ENCODE measurements at places on chromosomes 13 and 19.

DNA sequence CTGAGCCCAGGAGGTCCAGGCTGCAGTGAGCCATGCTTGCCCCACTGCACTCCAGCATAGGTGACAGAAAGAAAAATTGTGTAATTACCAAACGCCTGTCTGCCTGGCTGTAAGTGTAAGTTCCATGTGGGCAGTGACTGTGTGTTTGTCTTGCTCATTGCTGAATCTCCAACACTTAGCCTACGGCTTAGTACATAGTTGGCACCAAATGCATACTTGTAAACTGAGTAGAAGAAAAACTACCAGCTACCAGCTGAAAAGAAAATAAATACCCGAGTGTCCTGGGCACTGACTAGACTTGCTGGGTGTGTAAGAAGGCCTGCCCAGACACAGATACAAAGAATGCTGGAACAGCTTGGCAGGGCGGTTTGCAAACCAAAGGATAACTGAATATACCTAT is 2.7 kb upstream of the CEBPG start:
- DNase-seq = no peak

DNA sequence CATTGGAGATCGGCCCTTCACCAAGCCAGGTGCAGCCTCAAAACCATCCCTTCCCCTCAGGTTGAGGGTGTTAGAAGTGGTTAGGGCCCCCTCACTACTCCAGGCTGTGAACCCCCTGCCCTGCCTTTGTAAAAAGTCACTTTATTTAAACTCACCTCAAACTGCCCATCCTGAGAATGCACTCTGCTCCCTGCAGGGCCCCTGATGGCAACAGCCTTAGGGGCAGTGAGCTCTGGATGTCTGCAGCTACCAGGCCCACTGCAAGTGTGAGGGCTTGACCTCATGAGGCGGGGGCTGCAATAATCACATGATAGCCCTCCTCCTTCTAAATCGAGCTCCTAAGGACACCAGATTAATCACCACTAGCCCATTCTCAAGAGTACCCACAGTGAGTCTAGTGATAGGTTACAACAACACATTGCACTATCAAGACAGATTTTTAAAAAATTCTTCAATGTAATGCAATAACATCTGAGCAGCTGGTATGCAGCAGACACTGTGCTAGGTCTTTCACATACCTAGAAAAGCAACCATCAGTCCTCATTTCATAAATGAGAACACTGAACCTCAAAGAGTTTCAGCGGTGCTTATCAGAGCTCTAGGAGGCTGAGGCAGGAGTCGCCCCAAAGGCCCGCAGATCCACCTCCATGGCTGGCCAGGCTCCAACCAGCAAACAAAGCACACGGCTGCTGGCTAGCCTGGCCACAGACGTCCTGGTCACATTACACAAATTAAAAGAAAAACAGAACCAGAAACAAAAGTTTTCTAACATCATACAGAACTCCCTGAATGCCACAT is 26.0 kb downstream of the SLC7A1 start:
- DNase-seq = no peak

- DNase-seq = no peak
Measured at GRCh38 chr13:51636349-51636890, 52.2 kb downstream of the WDFY2 start.

DNA sequence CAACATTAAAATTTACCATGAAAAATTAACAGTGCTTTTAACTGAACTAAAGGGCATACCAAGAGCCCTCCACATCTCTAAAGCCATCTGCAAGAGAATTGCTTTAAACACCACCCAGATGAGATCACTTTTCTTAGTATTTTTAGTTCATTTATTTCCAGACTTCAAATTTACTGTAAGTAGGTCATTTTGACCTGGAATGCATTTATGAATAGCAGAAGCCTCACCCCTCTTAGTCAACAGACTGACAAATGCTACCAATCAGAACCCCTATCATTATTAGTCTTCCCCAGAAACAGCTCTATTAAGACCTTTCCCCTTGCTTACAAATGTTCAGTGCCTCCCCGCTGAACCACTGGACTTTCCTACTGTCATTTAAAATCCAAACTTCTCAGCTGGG is 27.3 kb downstream of the RUBCNL start:
- DNase-seq = no peak

DNA sequence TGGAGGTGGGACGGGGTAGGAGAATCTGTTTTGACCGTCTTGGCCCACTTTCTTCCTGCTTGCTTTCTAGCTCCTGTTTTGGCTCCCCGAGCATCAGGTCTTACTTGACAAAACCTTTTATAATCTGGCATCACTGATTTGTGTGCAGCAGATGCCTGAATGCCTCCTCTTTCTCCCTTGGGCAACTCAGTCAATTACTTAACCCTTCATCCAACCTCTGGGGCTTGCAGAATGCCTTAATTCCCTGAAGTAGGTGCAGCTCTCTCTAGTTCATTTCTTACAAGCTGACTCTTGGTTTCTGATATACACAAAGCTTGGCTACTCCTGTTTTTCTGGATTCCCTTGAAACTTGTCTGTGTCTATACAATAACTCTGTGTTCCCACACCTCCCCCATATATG is 5.7 kb upstream of the NUP58 start:
- DNase-seq = no peak

DNA sequence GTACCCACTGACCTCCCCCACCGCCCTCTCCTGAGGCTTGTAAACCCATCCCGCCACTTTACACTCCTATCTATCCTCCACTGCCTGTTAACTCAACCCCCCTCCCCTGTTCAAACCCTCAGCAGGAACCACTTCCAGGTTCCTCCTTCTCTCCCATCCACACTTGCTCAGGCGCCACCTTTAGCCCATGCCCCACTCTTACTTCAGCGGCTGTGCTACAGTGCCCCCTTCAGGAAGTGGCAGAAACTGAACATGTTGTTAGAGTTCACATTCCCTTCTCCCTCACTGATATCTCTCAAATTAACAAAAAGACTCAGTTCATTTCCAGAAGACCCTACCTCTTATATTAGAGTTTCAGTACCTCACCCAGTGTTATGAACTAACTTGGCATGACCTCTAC is 49.4 kb downstream of the ZNF91 start:
- DNase-seq = no peak

GRCh38 chr19:1061987-1062386 is 5.0 kb upstream of the ARHGAP45 start:
- DNase-seq = no peak

- no peak for DNase-seq
Measured at GRCh38 chr19:38211151-38211591, 12.9 kb downstream of the DPF1 start.

DNA sequence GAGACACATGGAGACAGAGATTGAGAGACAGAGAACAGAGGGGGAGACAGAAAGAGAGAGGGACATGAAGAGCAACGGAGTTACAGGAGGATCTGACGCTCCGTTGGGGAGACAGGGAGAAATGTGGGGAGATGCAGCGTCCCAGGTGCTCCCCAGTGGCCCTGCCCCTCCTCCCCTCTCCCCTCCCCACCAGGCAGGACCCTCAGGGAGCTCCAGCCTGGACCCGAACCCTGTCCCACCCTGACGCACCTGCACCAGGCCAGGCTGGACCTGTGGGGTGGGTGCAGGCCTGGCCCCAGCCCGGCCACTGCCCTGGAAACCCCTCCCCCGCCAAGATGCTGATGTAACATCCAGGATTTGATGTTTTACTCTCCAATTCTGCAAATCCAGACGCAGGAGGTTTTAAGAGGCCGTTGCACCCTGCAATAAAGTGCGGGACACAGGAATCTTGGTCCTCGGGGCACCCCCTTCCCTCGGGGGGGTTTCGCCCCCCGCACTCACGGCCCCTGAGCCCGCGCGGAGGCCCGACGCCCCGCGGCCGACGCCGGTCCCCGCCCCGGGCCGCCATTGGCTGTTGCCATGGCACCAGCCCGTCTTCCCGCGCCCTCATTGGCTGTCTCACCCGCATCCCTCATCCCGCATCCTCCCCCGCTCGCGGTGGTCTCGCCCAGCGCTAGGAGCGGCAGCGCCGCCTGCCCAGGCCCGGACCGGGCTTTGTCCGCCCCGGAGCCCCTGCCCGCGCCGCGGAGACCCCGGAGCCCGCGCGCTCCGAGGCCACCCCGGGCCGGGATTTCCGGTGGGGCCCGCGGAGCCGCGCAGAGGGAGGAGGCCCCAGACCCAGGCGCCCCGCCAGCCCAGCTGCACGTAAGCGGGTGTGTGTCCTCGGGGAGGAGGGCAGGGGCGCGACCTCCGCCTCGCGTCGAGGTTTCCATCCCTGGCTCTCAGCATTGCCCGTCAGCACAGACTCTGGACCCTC is at the start of gene APC2:
Gene APC2 (plus strand): TSS at position 655 of the 976 bp plus-strand sequence. CDS start 2,881 bp downstream, outside the sequence.
- no peak for DNase-seq

- DNase-seq = no peak
Measured at GRCh38 chr13:45717349-45717748, 15.2 kb downstream of the CBY2 start.

GRCh38 chr19:34733746-34734536 is at the start of gene ZNF181:
TSS of gene ZNF181 (plus strand) at chr19:34734243. CDS start at chr19:34735038, 795 bp downstream.
- DNase-seq = peak; percentile 65

- DNase-seq = no peak
Measured at GRCh38 chr19:40682431-40682964, 8.0 kb downstream of the NUMBL start.

DNA sequence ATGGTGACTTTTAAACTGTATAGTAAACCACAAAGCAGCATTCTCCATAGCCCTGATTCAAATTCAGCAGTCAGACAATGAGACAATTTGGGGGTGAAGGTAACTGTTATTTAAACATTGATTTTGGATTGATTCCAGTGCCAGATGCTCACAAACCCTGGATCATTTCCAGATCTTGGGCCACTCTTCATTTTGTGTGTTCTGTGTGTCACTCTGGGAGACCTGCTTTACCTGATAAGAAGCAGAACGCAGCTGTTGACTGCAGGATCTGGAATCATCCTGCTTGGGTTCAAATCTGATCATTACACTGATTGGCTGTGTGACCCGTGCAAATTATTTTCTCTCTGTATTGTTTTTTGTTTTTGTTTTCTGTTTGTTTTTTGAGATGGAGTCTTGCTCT is 4.0 kb upstream of the PCDH8 start:
- no peak for DNase-seq

DNA sequence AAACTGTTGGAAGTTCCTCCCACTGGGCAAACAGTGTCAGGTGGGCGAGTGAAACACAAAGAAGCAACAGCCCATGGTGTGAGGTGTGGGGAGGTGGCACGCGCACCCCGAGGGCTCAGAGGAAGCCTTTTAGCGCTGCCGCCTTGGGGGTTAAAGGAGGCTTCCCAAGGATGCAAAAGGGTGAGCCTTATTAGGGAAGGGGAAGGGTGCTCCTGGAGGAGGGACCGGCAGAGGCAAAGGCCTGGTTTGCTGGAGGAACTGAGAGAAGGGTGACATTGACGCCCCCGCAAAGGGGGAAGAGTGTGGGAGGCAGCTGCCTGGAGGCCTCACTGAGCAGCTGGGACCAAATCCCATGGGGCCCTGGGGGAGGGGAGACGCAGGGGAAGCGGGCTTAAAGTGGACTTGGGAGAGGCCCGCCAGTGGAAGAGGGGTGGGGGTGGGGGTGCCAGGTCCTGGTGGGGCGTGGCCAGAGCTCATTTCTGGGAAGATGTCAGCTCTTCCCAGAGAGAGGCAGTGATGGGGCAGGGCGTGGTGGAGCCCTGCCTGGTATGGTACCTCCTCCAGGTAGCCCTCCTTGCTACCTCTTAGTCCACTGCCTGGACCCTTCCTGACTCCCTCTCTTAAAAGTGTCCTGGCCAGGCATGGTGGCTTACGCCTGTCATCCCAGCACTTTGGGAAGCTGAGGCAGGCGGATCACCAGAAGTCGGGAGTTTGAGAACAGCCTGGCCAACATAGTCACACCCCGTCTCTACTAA is 12.0 kb upstream of the FCHO1 start:
- no peak for DNase-seq

DNA sequence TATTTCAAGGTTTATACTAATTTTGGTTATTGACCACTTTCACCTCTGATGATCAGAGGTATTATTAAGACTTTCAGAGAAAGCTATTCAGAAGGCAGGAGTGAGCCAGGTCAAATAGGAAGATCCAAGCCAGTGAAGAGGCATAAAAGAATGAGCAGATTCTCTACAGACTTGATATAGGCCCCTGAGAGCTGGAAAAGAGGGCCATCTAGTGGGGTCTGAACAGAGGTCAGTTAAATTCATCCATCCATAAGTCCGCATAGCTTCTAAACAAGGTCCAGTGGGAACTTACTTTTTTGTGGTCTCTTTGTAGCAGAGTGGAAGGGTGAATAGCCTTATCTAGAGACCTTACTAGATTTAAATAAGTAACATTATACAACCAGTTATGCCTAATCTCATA is 126.6 kb upstream of the UFM1 start:
- DNase-seq = no peak

DNA sequence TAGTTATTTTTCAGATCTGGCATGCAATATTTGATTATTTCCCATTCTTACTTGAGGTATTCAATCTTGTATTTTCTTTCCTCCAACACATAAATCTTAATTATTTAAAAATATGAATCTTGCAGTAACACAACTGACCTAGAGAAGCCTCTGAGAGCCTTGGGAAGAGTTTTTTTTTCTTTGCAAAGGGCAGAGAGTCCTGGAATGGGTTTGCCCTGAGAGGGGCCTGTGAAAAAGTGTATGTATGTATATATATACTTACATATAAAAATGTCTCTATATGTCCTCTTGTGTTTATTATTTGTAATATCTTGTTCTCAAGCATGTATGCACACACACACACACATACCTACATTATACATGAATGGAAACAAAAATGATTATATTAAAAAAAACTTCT is 801.2 kb upstream of the SLITRK1 start:
- DNase-seq = no peak

GRCh38 chr13:87754097-87754496 is 82.9 kb downstream of the SLITRK5 start:
- no peak for DNase-seq

DNA sequence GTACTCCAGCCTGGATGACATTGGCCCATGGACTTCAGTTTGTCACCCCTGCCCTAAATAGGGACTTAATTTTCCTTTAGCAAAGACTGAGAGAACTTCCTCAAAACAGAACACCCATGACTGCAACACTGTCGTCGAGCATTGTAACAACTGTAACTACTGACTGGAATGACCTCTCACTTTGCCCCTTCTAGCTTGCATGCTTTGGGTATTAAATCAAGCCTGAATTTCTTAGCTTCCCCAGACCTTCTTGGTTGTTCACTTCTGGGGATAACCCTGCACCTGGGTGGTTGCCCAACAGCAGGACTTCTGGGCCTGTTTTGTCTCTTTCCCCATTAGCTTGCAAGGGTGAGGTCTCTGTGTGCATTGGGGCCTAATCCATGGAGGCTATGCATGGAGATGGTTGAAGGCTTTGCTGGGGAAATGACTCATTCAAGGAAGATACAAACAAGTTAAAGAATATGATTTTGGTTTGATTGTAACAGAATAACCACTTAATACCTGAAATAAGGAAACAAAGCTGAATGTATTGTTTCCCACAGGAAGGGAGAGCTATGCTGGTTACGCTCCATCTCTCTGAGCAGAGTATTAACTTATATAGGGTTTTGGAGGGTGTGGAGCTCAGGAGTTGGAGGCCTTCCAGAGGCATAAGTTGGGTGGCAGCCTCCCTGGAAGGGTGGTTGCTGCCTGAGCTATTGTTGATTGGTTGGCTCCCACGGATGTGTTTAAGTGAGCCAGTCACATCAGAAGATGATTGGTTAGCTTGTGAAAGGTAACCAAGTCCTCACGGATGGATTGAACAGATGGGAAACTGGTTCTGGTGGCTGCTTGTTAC is 34.7 kb upstream of the UBAC2 start:
- no peak for DNase-seq

GRCh38 chr19:642767-643727 is 3.4 kb downstream of the FGF22 start:
- DNase-seq = no peak

GRCh38 chr13:36515466-36515865 is 83.2 kb downstream of the CCNA1 start:
- no peak for DNase-seq
